Stimulated activated CD4-positive, alpha-beta T cell treated with anti-CD3 and anti-CD28 coated beads, Interleukin-1b, Interleukin-23, amount 100 ng/mL, for 4 hours (primary cell): ENCODE measurements at places on chromosomes 6 and 20.

DNA sequence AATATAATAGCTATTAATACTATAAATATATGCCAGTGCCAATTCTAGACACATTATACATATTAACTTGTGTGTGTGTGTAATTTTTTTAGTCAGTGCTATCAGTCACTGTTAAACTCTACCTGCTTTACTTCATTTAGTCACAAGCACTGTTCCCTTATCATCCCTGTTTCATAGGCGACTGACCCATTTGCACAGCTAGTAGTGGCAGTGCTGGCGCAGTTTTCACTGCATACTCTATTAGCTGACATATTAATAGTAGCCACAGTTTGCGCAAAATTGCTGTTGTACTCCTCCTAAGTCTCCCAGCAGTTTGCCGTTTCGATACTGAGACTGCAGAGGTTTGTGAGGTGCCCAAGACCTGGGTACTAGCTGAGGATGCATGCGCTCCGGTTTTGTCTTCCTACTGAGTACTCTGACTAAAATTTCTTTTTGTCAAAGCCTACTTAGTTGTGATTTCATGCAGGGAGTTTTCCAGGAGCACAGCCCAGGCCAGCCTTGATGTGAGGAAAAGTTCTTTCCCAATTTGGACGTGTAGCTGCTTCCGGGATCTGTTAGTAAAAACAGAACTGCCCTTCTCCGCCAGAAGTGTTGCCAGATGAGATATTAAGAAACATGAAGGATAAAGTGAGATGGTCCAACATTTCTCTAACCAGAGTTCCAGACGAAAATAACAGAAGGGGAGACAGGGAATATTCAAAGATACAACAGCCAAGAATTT is 5.6 kb downstream of the BAG2 start:
- no peak for DNase-seq

DNA sequence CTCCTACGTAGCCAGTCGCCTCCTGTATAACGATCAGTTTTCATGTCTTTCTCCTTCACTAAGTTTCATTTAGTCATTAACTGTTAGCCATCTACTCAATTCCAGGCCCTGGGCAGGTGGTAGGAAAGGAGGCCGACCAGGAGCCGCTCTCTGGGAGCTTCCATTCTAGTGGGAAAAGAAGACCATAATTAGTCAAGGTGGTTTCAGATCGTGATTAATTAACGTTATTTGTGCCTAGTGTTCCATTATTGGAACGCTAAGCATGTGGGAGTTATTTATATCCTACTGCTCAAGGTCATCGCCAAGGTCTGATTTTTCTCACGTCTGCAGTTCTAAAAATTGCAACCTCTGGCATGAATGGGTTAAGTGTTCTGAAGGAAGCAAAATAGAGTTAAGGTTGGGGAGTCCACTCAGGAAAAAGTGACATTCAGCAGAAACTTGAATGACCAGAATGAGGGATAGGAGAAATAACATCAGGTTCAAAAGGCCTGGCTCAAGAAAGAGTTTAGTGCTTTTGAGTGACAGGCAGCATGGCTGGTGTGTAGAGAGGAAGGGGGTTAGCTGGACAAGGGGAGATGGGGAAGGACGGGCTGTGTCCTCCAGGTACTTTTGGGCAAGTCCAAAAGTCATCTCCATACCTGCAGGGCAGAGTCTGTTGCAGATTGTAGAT is 812 bp downstream of the SLC9A8 start:
- DNase-seq = no peak

GRCh38 chr6:43784049-43784855 is 14.2 kb downstream of the VEGFA start:
- no peak for DNase-seq

- no peak for DNase-seq
Observed at GRCh38 chr6:125940247-125941041, 16.1 kb upstream of the HINT3 start.

DNA sequence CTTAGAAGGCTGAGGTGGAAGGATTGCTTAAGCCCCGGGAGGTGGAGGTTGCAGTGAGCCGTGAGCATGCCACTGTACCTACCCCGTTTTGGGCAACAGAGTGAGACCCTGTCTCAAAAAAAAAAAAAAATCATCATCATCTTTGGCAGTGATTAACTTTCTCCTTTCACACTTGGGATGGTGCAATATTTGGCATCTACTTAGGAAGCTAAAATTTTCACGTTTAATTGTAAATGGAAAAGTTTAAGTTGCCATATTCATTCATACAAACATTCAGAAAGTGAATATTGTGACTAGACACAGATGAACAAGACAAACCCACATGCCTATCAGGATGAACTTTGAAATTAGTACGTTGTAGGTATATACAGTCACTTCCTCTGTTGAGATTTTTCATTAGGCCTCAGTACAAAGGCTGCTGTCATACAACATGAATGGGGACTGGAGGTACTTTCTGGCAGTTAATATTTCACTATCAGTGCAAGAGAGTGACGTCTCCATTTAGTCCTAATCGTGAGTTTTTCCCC is 10.3 kb downstream of the TOP1 start:
- no peak for DNase-seq

- no peak for DNase-seq
Observed at GRCh38 chr6:143539106-143539505, 27.6 kb upstream of the FUCA2 start.

- no peak for DNase-seq
Observed at GRCh38 chr6:142165227-142165626, 18.2 kb downstream of the VTA1 start.

DNA sequence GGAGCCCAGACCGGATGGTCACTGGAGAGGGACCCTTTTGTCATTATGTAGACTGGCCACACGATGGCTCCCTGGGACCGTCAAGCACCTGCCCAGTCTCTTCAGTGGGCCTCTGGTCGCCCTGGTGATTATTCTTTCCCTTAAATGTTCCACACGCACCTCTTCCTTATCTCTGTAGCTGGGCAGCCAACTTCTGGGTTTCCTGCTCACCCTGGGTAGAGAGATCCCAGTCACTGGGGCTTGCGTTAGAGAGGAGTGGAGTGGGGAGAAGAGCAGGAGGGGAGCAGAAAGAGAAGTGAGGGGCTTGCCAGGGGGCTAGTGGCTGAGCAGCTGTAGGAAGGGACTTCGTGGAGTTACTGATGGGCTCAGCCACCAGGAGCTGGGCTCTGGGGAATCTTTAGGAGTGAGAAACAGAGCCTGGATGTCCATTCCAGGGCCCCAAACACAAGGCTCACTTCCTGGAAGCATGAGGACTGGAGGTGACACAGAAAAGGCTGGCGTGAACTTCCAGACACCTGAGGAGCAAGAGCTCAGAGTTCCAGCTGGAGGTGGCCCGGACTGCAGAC is 150.1 kb downstream of the DHX35 start:
- DNase-seq = no peak

- DNase-seq = no peak
Observed at GRCh38 chr20:63064745-63065711, 58.3 kb upstream of the BHLHE23 start.

DNA sequence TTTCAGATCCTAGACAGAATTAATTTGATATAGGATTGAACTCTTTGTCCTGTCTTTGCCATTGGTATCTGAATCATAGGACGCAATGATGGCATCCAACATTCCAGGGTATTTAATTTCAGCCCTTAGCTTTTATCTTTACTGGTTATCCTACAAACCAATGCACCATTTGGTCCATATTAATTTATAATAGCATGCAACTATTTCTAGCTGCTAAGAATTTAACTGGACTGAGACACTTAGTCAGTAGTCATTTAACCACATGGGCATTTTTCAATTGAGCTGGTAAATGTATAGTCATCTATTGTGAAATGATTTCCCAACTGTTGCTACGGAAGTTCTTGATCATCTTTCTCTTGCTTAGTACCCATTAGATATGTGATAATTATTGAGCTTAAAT is 141.1 kb downstream of the CD164 start:
- DNase-seq = no peak

DNA sequence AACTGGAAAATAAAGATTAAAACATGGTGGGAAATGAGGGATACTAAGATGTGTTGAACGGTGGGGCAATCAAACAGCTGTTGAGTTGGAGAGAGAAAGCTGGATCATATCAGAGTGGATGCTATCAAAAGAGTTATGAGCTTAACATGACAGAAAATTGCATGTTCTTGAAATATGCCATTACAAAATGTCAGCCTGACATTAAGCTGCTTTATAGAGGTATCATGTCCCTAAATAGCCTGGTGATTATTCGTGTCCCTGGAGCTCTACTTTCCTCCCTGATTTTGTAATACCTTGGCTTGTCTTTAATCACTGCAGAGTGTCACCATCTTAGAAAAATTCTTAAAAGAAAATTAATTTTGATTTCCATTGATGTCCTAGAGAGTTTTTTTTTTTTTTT is 223.1 kb downstream of the PHF3 start:
- no peak for DNase-seq

DNA sequence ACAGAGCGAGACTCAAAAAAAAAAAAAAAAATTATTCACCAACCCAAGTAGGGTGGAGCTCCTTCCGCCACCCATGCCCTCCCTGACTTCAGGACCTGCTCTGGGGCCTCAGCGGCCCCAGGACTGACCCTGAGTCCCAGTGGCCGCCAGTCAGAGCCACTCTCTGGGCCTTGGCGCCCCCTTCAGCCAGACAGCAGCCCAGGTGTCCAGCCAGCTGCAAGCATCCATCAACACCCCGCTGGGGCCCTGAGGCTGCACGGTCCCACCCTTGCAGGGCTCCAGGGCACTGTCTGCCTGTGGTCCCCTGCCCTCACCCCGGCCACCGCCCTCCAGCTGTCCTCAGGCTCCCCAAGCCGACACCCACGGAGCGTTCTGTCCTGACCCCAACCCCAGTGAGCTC is 11.4 kb upstream of the KCNQ2 start:
- DNase-seq = no peak

- DNase-seq = no peak
Observed at GRCh38 chr6:34855463-34855862, 32.4 kb downstream of the TAF11 start.

- DNase-seq = no peak
Observed at GRCh38 chr20:16132036-16132798, 441.0 kb downstream of the KIF16B start.

GRCh38 chr20:59723108-59723500 is 118.8 kb downstream of the PHACTR3 start:
- no peak for DNase-seq

DNA sequence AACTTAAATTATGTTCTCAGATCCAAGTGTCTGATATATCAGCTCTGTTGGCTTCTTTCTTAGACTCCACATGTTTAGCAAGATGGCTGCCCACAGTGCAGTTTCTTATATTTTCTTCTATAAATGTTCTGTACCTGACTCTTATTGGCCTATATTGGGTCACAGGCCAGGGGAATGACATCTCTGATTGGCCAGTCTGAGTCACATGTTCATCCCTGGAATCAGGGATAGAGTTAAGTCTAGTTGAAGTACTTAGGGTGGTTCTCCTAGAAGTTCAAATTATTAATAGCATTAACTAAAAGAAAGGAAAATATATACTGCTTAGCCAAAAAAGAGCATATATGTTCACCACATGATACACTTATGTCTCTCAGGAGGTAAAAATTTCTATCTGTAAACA is 105.3 kb upstream of the SLC22A16 start:
- no peak for DNase-seq

- DNase-seq = no peak
Observed at GRCh38 chr6:16136091-16136490, 7.2 kb downstream of the MYLIP start.

GRCh38 chr6:3782876-3783832 is 31.6 kb upstream of the PXDC1 start:
- DNase-seq = no peak

DNA sequence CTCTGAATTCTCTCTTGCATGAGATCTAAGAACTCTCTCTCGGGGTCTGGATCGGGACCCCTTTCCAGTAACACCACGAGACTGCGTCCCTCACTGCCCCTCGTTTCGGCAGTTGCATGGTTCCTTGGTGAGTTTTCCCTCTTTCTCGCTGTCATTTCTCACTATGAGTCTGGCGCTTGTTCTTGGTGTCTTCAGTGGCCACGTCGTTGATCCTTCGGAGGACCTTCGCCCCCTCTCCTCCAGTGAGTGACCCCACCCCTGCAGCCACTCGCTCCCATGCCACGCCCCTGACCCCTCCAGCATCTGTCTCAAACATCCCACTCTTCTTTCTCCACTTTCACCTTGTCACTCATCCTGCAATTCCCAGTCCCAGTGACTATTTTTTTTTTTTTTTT is 23.0 kb downstream of the SYNJ2 start:
- DNase-seq = no peak

GRCh38 chr20:52484438-52484837 is 292.9 kb upstream of the ZFP64 start:
- DNase-seq = no peak

DNA sequence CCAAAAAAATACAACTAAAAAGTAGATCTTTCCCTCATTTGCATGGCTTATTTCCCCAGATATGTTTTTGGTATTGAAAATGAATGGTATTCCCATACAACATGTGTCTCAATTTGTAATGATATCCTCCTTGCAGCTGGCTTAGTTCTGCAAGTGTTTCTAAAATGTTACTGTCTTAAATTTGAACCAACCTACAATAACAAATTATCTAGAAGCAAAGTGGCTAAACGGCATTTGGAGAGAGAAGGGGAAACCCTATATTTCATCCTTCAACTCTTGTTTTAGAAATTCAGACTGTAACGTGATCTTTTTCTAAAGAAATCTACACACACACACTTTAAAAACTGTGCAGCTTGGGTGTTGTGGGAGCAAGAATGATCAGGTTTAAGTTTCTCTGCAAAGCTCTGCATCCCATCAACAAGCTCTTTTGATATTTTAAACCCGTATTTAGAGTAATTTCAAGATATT is 153.0 kb downstream of the SOBP start:
- DNase-seq = no peak

DNA sequence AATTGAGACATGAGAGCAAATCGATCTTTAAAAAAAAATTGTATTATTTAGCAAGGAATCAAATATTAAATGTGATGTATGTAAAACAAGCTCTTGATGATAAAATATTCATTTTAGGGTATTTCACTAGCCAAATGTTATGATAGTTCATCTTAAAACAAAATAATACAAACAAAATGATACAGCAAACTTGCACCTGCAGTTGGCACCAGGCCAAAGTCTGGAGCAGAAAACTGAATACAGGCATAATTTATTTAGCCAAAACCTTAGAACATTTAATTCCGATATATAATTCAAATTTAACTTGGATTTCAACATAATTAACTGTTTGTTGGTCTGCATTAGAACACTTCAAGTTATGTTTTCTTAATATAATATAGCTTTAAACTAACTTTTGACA is 60.9 kb downstream of the EPHA7 start:
- DNase-seq = no peak

DNA sequence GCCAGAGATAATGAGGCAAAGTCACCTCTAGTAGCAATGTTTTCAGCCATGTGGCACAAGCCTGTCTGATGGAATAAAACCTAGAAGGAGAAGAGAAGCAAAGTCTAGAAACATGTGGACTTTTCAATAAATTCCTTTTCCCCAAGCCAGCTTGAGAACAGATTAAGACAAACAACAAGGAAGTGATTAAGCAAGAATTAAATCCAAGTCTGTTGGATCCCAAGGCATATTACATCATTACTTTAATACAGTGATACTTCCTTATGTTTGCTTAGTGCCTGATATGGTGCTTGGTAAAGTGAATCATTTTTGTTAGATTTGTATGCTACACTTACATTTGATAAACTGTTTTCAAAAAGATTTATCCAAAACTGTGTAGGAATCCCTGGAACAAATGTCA is 260.3 kb upstream of the FAM83B start:
- no peak for DNase-seq

GRCh38 chr6:39157511-39157910 is 42.5 kb upstream of the SAYSD1 start:
- DNase-seq = no peak
